Aorta (tissue), 5 donors: ENCODE measurements at places on chromosomes 11 and 22. TPM values are rescaled to one million over a fixed set of nuclear protein-coding genes. Genes with fewer than 3 reads are reported as not detected.

The OR6A2 gene
- not detected for polyA plus RNA-seq

The RFPL3 gene
- polyA plus RNA-seq = not detected

The RAB38 gene
- 2.1 TPM for polyA plus RNA-seq

The OR2AG2 gene
- polyA plus RNA-seq = not detected

The MUC15 gene
- not detected for polyA plus RNA-seq

The PDE2A gene
- polyA plus RNA-seq = 0.64 TPM

The PDE3B gene
- polyA plus RNA-seq = 3.0 TPM

The SAA4 gene
- not detected for polyA plus RNA-seq

The C11orf97 gene
- polyA plus RNA-seq = not detected

The OR8D4 gene
- polyA plus RNA-seq = not detected

The ALKBH8 gene
- polyA plus RNA-seq = 5.9 TPM

The TTLL1 gene
- polyA plus RNA-seq = 4.5 TPM

The MYBPC3 gene
- polyA plus RNA-seq = 0.03 TPM

The JAM3 gene
- polyA plus RNA-seq = 56.8 TPM

The FERMT3 gene
- 38.1 TPM for polyA plus RNA-seq

The NAALAD2 gene
- not detected for polyA plus RNA-seq

The CBY1 gene
- polyA plus RNA-seq = 66.5 TPM

The WT1 gene
- 0.15 TPM for polyA plus RNA-seq

The SAA2 gene
- 1.3 TPM for polyA plus RNA-seq

The PATE4 gene
- polyA plus RNA-seq = 0.50 TPM

The KRTAP5-2 gene
- not detected for polyA plus RNA-seq

The LDHA gene
- polyA plus RNA-seq = 539 TPM

The UCP2 gene
- polyA plus RNA-seq = 7.3 TPM

The PRSS23 gene
- 140 TPM for polyA plus RNA-seq

The MS4A4A gene
- polyA plus RNA-seq = 3.9 TPM

The A4GALT gene
- polyA plus RNA-seq = 15.8 TPM

The SCT gene
- not detected for polyA plus RNA-seq

The NXPE2 gene
- polyA plus RNA-seq = not detected

The TSPAN32 gene
- not detected for polyA plus RNA-seq

The MYO18B gene
- polyA plus RNA-seq = 24.3 TPM

The FAM227A gene
- polyA plus RNA-seq = 0.56 TPM

The OR8G1 gene
- polyA plus RNA-seq = not detected

The IRAG1 gene
- 135 TPM for polyA plus RNA-seq

The NEFH gene
- polyA plus RNA-seq = 0.38 TPM
